ENCODE measurements at places on chromosomes 16 and 17. TPM values are rescaled to one million over a fixed set of nuclear protein-coding genes. Genes with fewer than 3 reads are reported as not detected.
A peak's percentile ranks its signal among the peaks of the same experiment; 100 is the strongest.

DNA sequence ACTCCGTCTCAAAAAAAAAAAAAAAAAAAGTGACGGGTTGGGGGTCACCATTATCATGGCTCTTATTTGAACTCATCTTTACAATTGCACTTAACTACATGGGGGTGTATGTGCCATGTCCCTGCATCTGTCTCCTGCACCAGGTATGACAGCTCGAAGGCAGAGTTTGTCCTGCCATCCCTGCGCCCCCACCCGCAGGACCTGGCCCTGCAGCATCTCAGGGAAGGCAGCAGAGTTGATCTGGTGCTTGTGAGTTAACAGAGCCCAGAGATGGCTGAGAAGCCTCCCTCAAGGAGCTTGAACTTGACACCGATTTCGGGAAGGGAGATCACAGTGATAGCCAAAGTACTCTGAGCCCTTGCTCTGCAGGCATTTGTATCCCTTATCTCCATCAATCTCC, 44.8 kb downstream of the C16orf82 start:
- H3K36me3 ChIP-seq = no peaks in the 10 kb centered on the region
- no peak for DNase-seq
- H3K27ac ChIP-seq = no peak overlapping the region
- no peaks in the 10 kb centered on the region for H3K4me1 ChIP-seq
- no peak overlapping the region for H3K4me3 ChIP-seq

GRCh38 chr17:1485423-1486376, 6.8 kb downstream of the MYO1C start:
- no peak for DNase-seq
- H3K4me3 ChIP-seq = peak overlapping the region; percentile 75
- no peaks in the 10 kb centered on the region for H3K27me3 ChIP-seq
- peaks cover 54% of the 10 kb centered on the region for H3K4me1 ChIP-seq
- H3K27ac ChIP-seq = peak overlapping the region; percentile 35

DNA sequence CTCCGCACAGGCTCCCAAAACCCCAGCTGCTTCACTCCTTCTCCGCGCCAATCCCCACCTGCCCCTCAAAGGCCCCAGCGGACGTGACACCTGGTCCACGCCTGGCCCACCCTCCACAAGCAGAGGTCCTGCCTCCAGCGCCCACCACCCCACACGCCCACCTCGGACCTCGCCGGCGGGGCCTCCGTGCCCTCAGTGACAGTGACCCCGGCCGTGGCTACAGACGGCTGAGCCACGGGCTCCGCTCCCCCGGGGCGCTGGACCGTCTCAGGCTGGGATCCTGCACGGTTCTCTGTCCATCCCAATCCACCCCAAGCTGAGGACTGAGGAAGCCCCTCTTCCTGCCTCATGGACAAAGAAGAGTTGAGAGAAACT, 25.1 kb downstream of the PIEZO1 start:
- H3K27ac ChIP-seq = 0 out of 2 replicates have a peak overlapping the region, but pooled peaks have one; percentile 18
- H3K4me3 ChIP-seq = no peak overlapping the region
- no peak for DNase-seq
- no peaks in the 10 kb centered on the region for H3K36me3 ChIP-seq

Gene HASPIN
- 26.8 TPM for total RNA-seq

Gene CBX4
- 33.1 TPM for total RNA-seq

Gene ZNF267
- total RNA-seq = 12.4 TPM

Gene PMM2
- 40.0 TPM for total RNA-seq

All from PC-9 (cell line).